ENCODE measurements at places on chromosomes 3 and 15. TPM values are rescaled to one million over a fixed set of nuclear protein-coding genes. Genes with fewer than 3 reads are reported as not detected.

- no peak overlapping the region for H3K27ac ChIP-seq
- DNase-seq: peak; percentile 47
- peaks cover 13% of the 10 kb centered on the region for H3K36me3 ChIP-seq
Observed at GRCh38 chr15:48413304-48413703, 82.1 kb downstream of the DUT start.

GRCh38 chr3:77835921-77836320, 796.0 kb downstream of the ROBO2 start:
- H3K36me3 ChIP-seq: no peaks in the 10 kb centered on the region
- H3K27ac ChIP-seq: no peak overlapping the region
- no peak for DNase-seq
- H3K4me3 ChIP-seq: no peak overlapping the region

DNA sequence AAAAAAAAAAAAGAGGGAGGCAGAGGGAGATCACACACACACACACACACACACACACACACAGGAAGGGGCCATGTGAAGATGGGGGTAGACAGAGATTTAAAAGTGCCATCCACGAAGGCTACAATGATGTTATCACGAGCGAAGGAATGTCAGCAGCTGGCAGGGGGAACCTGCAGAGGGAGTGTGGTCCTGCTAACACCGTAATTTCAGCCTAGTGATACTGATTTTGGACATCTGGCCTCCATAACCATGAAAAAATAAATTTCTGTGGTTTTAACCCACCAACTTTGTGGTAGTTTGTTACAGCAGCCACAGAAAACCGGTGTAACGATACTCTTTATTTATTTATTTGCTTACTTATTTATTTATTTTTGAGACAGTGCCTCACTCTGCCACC, 76.0 kb downstream of the TMCO5A start:
- H3K27ac ChIP-seq: no peak overlapping the region
- H3K36me3 ChIP-seq: no peaks in the 10 kb centered on the region
- H3K4me3 ChIP-seq: no peak overlapping the region
- no peaks in the 10 kb centered on the region for H3K27me3 ChIP-seq

GRCh38 chr3:184218814-184219213, 10.6 kb upstream of the VWA5B2 start:
- no peak overlapping the region for H3K27ac ChIP-seq
- no peak overlapping the region for H3K4me3 ChIP-seq
- H3K4me1 ChIP-seq: no peaks in the 10 kb centered on the region
- H3K36me3 ChIP-seq: no peaks in the 10 kb centered on the region

DNA sequence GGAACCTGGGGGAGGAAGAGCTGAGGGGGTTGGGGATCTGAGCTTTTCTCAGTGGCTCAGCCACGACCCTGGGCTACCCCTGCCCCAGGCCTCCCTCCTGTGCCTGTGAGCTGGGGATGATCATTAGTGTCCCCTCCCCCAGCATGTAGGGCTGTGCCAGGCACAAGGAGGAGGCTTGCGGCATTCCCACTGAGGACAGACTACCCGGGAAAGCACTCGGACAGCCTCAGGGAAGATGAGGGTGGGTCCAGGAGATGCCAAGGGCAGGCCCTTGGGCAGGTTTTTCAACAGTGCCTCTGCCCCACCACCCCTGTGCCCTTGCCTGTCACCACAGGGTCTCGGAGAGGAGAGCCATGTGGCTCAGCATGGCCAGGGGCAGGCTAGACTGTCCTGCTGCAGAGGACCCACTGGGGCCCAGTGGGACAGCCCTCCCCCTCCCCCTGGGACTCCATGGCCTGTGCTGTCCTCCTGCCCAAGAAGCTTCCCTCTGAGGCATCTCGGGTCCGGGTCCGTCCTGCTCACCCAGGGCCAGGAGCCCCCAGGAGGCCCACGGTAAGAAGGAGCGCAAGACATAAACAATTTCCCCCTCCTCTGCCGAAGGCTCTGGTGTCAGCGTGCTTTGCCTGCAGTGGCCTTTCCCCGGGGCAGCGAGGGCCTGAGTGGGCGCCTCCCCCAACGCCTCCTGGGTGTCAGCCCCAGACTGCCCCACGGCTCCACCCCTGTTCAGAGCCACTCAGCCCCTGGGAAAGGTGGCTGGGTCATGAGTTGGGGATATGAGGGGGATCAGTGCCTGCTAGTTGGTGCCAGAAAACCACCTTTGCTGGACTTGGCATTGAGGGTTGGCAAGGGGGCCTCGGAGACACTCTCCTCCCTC, 192.5 kb downstream of the GOLGA6L6 start:
- DNase-seq: no peak
- H3K27ac ChIP-seq: no peak overlapping the region
- no peaks in the 10 kb centered on the region for H3K4me1 ChIP-seq
- H3K27me3 ChIP-seq: no peaks in the 10 kb centered on the region
- H3K36me3 ChIP-seq: no peaks in the 10 kb centered on the region

- no peak for DNase-seq
Observed at GRCh38 chr15:56468401-56468800, 3.5 kb upstream of the MNS1 start.

GRCh38 chr3:140736863-140737460, 59.1 kb downstream of the TRIM42 start:
- no peaks in the 10 kb centered on the region for H3K36me3 ChIP-seq
- DNase-seq: peak; percentile 61
- H3K4me1 ChIP-seq: no peaks in the 10 kb centered on the region
- no peak overlapping the region for H3K4me3 ChIP-seq
- no peak overlapping the region for H3K27ac ChIP-seq
- no peaks in the 10 kb centered on the region for H3K27me3 ChIP-seq

DNA sequence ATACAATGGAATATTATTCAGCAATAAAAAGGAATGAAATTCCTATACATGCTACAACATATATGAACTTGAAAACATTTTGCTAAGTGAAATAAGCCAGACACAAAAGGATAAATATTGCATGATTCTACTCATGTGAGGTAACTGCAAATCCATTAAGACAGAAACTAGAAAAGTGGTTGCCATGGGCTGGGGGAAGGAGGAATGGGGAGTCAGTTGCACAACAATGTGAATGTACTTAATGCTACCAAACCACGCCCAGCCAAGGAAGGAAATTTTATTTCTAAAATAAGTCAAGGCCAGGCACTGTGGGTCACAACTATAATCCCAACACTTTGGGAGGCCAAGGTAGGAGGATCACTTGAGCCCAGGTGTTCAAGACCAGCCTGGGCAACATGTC, 9.8 kb upstream of the GMPPB start:
- no peak overlapping the region for H3K27ac ChIP-seq
- H3K27me3 ChIP-seq: no peaks in the 10 kb centered on the region
- peaks cover 30% of the 10 kb centered on the region for H3K36me3 ChIP-seq
- no peak for DNase-seq
- peaks cover 13% of the 10 kb centered on the region for H3K4me1 ChIP-seq

DNA sequence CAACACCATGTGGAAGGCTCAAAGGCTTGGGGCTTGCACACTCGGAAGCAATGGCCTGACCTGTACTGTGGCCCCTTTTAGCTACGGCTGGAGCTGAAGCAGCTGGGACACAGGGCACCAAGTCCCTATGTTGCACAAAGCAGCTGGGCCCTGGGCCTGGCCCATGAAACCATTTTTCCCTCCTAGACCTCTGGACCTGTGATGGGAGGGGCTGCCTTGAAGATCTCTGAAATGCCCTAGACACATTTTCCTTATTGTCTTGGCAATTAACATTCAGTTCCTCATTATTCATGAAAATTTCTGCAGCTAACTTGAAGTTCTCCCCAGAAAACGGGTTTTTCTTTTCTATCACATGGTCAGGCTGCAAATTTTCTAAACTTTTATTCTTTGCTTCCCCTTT, 85.6 kb upstream of the ALDH1A3 start:
- H3K4me3 ChIP-seq: no peak overlapping the region
- H3K4me1 ChIP-seq: no peaks in the 10 kb centered on the region
- H3K27ac ChIP-seq: no peak overlapping the region
- no peak for DNase-seq

GRCh38 chr3:76415384-76415783, 624.5 kb upstream of the ROBO2 start:
- DNase-seq: no peak
- no peak overlapping the region for H3K4me3 ChIP-seq
- no peaks in the 10 kb centered on the region for H3K4me1 ChIP-seq
- H3K27ac ChIP-seq: no peak overlapping the region
- no peaks in the 10 kb centered on the region for H3K27me3 ChIP-seq

- H3K27me3 ChIP-seq: no peaks in the 10 kb centered on the region
- H3K36me3 ChIP-seq: no peaks in the 10 kb centered on the region
- no peak overlapping the region for H3K27ac ChIP-seq
- no peak overlapping the region for H3K4me3 ChIP-seq
- H3K4me1 ChIP-seq: no peaks in the 10 kb centered on the region
- no peak for DNase-seq
Observed at GRCh38 chr3:134965865-134966481, 170.9 kb downstream of the EPHB1 start.

GRCh38 chr3:9808345-9809037, 1.6 kb upstream of the TTLL3 start:
- no peaks in the 10 kb centered on the region for H3K4me1 ChIP-seq
- H3K27ac ChIP-seq: no peak overlapping the region
- peaks cover 35% of the 10 kb centered on the region for H3K36me3 ChIP-seq
- no peaks in the 10 kb centered on the region for H3K27me3 ChIP-seq
- DNase-seq: peak; percentile 23
- H3K4me3 ChIP-seq: no peak overlapping the region

- H3K4me3 ChIP-seq: no peak overlapping the region
- no peaks in the 10 kb centered on the region for H3K36me3 ChIP-seq
- no peaks in the 10 kb centered on the region for H3K27me3 ChIP-seq
- peak overlapping the region; percentile 61 for H3K27ac ChIP-seq
- peaks cover 27% of the 10 kb centered on the region for H3K4me1 ChIP-seq
Observed at GRCh38 chr3:27532426-27533260, 48.5 kb upstream of the SLC4A7 start.

PROK2 gene
- not detected for total RNA-seq

MTFMT gene
- 20.7 TPM for total RNA-seq

LRRIQ4 gene
- 0.29 TPM for total RNA-seq

DAPK2 gene
- 55.4 TPM for total RNA-seq

HIGD2B gene
- total RNA-seq: not detected

C3orf70 gene
- 2.1 TPM for total RNA-seq

OR5K2 gene
- total RNA-seq: not detected

FETUB gene
- total RNA-seq: not detected

All from thyroid gland (tissue), 4 donors.